ENCODE measurements at places on chromosomes 7 and 10.

DNA sequence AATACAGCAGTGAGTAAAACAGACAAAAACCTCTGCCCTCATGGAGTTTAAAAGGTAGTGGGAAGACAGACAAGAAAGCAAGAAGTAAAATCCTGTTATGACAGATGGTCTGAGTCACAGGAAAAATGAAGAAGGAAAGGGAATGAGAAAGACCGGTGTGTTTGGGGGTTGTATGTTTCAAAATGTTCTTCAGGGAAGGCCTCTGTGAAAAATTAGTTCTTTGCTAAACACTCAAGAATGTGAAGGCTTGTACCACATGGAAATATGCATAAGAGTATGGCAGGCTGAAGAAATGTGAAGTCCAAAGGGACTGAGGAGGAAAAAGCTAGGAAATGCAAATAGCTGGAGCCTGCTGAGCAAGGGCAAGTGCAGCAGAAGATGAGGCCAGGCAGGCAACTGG is 315.9 kb upstream of the SEMA3A start:
- DNase-seq: no peak

DNA sequence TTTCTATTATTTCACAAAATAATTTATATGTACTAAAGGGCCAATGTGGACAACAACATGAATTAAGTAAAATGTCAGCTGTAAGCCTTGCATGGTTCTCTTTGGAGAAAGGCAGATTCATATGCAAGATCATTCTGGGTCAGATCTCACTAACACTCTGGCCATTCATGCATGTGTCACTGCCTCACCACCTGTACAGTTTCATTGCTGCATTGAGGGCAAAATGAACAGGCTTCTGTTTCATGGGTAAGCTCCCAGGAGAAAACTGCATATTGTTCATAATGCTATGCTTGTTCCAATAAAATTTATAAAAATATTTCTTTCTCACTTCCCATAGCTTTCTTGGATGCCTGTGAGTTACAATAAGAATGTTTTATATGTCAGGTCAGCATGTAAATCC is 275.2 kb downstream of the ZNF248 start:
- no peak for DNase-seq

GRCh38 chr10:116699471-116700150 is 42.8 kb downstream of the HSPA12A start:
- no peak for DNase-seq

DNA sequence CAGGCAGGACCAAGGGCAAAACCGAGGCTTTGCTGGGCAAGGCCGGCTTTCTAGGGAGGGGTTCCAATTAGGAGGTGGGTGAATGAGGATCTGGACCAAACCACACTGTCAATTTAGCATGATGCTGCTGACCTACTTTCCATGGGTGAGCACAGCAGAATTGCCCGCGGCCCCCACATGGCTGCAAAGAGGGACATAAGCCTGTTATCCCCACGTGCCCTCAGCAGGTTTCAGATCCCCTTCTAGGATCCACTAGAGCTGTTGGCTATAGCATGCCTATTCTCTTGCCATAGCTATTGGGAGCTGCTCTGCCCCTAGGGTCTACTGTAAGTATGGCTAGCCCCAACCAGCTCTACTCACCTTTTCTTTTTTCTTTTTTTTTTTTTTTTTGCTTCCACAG is 102.8 kb downstream of the COL13A1 start:
- DNase-seq: no peak

DNA sequence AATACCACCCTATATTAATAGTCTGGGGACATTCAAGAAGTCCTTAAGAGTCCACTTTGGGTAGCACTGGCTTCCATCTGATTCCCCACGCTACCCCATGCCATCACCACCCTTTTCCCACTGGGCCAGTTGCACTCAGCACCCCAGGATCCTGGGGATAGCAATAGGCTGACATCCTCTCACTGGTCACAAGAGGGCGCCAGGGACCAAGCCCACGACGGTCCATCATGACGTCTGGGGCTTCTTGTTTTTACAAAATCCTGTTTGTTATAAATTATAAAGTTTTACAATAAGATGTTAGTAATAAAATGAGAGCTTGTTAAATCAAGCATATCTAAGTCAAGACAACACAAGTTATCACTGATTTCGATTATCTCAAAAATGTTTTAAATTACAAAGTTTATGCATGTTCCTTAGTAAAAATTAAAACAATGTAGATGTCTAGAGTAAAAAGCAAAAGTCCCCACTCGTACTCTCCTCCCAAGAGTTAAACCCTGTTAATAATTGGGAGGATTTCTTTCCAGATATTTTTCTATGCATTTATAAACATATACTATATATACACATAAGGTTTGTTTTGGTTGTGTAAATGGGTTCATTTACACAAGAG is 15.4 kb downstream of the GPNMB start:
- peak; percentile 51 for DNase-seq

DNA sequence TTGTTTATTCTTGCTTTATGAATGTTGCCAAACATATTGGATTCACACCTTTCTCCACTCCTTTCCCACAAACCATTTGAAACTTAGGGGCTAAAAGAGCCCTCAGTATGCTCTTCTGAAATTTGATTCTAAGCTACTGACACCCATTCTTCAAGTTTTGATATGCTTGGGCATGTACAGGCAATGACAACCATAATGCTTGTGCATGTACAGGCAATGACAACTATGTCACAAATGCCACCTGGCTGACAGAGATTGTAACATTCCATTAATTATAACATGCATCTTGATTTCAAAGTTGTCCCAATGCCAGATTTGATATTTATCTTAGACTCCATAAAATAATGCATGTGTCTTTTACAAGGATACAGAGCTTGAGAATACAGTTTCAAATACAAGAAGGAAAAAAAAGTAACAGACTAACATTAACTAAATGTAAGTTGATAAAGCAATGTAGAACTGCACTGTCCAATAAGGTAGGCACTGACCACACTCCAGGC is 17.5 kb upstream of the CDK1 start:
- no peak for DNase-seq

DNA sequence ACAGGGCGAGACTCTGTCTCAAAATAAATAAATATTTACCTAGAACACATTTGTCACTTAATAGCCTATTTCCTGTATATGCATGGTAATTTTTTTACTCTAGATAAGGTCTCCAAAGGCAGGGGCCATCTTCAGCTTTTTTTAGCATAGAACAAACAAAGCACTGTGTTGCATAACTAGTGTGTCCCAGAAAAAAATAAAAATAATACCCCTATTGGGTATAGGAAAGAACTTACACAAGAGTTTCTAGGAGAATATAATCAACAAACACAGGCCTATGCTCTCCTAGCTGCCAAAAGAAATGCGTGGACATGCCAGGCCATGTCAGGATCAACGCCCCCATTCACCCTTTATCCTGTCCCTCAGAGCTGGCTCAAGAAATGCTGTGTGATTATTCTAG is 103.6 kb downstream of the PARD3 start:
- DNase-seq: no peak

GRCh38 chr7:84677117-84677732 is 482.6 kb upstream of the SEMA3A start:
- DNase-seq: no peak

- no peak for DNase-seq
Observed at GRCh38 chr10:11292576-11293302, 275.1 kb downstream of the CELF2 start.

DNA sequence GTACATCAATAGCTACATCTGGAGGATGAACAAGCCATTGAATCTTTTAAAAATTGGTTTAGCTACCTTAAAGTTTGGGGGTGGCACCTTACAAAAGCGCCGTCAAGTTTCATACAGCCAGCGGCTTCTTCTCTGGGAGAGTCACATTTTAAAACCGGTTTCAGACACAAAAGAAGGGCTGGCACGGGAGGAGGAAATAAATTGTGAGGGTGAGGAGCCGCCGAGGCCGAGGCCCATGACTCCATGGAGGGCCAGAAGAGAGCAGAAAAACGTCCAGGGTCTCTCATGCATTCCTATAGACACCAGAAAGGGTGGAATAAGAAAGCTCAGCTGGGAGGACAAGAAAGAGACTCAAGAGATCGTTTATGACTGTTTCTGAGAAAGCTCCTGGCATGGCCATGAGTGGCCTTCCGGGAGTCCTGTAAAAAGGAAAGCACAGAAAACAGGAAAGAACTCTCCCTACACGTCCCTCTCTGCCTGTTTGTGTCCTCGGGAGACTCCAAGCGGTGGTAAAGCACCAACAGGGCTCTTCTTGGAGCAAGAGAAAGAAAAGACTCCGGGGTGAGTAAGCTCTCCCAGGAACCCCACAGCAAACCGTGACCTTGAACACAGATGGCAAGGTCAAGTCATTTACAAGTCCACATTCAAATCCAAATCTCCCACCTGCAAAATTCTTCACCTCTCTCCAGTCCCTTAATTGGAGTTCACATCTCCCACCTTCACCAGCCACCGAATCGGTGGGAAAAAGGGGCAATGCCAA is 1.8 kb downstream of the FRAT2 start:
- DNase-seq: peak; percentile 58

- no peak for DNase-seq
Observed at GRCh38 chr7:82286096-82286797, 157.3 kb downstream of the CACNA2D1 start.

DNA sequence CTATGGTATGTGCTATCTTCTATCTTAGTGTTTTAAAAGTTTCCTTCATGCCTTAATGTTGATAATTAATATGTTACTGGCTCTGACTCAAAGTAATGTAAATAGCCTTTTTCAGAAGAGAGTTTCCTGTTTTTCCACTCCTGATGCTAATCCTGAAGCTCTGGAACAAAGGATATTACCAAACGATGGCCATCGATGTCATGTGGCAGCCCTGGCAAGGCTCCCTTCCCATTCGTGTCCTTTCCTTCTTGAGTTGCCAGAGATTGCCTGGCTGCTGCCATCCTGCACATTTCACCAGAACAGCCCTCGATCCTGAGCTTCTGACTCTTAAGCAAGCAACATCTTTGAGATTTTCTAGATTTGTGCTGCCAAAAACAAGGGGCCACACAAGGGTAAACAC is 46.0 kb downstream of the RNF133 start:
- DNase-seq: no peak

GRCh38 chr7:141462958-141463357 is 88.3 kb upstream of the AGK start:
- DNase-seq: no peak

DNA sequence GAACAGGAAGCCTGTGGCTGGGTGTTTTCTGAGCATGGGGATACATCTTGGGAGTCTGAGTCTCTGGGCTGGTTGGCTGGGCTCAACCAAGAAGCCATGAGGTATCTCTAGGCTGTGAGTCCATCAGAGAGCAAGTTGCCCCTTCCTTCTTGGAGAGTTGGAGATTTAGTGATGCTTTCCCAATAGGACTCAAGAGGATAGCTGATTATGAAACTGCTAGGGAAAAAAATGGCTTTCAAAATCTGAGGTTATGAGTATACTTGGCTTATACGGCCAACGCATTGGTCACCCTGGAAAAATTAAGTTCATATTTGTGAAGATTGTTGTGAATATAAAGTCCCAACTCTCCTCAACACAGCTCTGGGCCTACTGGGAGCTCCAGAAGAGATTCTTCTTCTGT is 162.7 kb upstream of the KMT2E start:
- DNase-seq: no peak

DNA sequence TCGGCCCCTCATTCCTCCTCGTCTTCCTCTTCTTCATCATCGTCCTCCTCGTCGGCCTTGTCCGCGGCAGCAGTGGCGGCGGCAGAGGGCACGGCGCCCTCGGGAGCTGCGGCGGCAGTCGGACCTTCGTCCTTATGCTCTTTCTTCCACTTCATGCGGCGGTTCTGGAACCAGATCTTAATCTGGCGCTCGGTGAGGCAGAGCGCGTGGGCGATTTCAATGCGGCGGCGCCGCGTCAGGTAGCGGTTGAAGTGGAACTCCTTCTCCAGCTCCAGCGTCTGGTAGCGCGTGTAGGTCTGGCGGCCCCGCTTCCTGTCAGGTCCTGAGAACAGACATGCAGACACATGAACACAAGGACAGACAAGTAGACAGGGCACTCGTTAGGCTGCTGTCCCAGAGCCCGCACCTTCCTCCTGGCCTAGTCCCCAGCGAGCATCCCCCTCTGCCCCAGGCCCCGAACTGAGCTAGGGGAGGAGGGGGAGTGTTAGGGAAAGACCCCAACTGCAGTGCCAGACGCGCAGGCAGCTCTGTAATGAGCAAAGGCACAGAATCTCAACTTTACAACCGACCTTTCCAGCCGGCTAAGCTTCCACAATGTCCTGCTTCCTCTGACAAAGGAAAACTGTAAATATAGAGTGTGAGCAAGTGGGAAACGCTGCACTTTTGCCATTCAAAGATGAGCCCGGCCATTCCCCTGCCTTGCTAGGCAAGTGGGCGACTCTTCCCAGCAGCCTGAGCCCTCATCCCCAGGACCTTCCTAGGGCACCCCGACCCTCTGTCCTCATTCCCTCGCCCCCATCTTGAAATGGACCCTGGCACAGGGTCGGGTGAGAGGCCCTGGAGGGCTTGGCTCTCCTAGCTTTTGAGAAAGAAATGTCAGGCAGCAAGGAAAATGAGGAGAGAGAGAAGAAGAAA is 1.3 kb downstream of the HOXA7 start:
- no peak for DNase-seq

GRCh38 chr7:21898265-21898930 is 47.3 kb downstream of the CDCA7L start:
- no peak for DNase-seq

GRCh38 chr7:51242881-51243518 is 73.6 kb downstream of the COBL start:
- DNase-seq: no peak

- DNase-seq: no peak
Observed at GRCh38 chr10:30928742-30929141, 102.9 kb downstream of the ZNF438 start.

- DNase-seq: no peak
Observed at GRCh38 chr7:96320442-96320841, 1.5 kb downstream of the SLC25A13 start.

- DNase-seq: no peak
Observed at GRCh38 chr7:18538554-18539250, 43.2 kb downstream of the HDAC9 start.
